SJCRH30 (cell line): ENCODE measurements at places on chromosomes 6 and 20. TPM values are rescaled to one million over a fixed set of nuclear protein-coding genes. Genes with fewer than 3 reads are reported as not detected.

Gene DUSP15
- 2.5 and 2.9 TPM in 2 replicates for total RNA-seq

Gene EPB41L1
- 6.7 and 8.0 TPM in 2 replicates for total RNA-seq

Gene TPD52L1
- total RNA-seq = 0.05 TPM in 1 of 2 replicates, not detected in the other

Gene UNC93A
- total RNA-seq = not detected in 2 replicates

Gene SEMG1
- total RNA-seq = not detected in 2 replicates

Gene KIF25
- total RNA-seq = 0.51 TPM in 1 of 2 replicates, not detected in the other

GRCh38 chr6:31453259-31453658 lies 44.7 kb upstream of the MICB start:
- no peak for DNase-seq
- no peak overlapping the region for H3K27ac ChIP-seq
- H3K36me3 ChIP-seq = no peaks in the 10 kb centered on the region
- no peaks in the 10 kb centered on the region for H3K27me3 ChIP-seq
- H3K4me3 ChIP-seq = no peak overlapping the region

DNA sequence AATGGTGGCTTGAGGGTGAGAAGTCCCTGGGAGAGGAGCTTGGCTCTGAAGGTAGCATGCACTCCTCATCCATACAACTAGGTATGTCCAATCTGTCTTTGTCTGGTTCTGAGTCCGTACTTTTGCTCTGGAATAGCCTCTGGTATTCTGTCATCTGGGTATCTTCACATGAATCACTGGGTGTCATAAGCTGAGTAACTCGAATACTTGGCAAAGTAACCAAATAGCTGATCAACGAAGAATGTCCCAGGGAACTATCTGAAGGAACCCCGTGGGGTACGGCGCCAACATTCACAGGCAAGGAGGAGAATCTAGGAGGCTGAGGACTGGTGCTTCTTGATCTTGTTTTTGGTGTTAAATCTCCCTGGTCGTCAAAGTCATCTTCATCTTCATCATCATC lies 184.8 kb downstream of the HIVEP2 start:
- no peak overlapping the region for H3K27ac ChIP-seq
- peaks cover 3% of the 10 kb centered on the region; the same call in 1 of the 2 replicates for H3K4me1 ChIP-seq
- H3K36me3 ChIP-seq = peaks cover 3% of the 10 kb centered on the region
- DNase-seq = no peak
- H3K4me3 ChIP-seq = no peak overlapping the region

DNA sequence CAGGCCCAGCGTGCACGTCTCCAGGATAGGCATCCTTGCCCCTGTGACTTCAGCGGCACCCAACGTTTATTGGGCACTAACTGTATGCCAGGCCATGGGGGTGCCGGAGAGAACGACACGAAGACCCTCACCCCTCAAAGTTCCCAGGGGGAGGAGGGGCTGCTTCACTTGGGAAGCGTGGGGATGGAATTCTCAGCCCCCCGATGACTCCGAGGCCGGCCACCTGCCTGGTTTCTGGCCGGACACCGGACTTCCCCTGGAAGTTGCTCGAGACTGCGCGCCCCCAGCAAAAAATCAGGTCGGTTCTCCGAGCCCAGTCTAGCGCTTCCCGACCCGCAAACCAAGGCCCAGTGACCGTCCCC lies 275 bp upstream of the MAVS start:
- 0 out of 2 replicates have a peak, but pooled peaks cover 3% of the 10 kb centered on the region for H3K4me1 ChIP-seq
- H3K27me3 ChIP-seq = no peaks in the 10 kb centered on the region
- H3K27ac ChIP-seq = peak overlapping the region; percentile 54
- no peaks in the 10 kb centered on the region for H3K36me3 ChIP-seq

DNA sequence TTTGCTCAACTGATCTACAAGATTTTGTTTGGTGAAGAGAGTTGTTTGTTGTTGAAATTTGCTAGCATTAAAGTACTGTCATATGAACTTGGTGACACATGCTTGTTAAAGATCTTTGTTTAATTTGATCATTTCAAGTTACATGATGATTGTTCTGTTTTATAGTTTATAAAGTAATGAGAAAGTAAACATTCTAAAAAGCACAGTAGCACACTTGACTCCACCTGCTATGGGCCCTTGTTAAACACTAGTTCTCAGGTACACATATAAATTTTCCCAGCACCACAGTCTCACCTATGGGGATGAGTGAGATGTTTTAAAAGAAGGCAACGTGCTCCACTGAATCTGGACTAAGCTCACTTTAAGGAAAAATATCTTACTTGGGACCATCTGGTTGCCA lies 14.1 kb downstream of the MCHR2 start:
- no peaks in the 10 kb centered on the region; the same call in 1 of the 2 replicates for H3K27me3 ChIP-seq
- DNase-seq = no peak
- H3K4me3 ChIP-seq = no peak overlapping the region
- no peak overlapping the region for H3K27ac ChIP-seq
- H3K4me1 ChIP-seq = no peaks in the 10 kb centered on the region
- no peaks in the 10 kb centered on the region for H3K36me3 ChIP-seq

DNA sequence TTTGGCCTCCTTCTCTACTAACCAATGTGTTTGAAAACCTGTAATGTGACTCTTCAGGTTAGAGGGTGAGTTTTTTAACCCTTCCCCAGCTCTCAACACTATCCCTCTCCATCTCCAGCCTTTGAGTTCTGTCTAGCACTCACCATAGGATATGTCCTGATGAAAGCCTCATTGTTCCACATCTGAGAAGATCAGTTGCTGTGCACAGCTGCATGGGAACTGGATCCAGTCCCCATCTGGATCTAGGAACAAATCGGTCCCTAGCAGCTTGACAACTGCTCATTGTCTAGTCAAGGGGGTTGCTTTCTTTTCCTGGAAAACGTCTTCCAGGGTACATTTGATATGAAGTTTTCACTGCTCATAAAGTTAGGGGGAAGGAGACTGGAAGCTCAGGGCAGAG lies 45.4 kb upstream of the AGPAT4 start:
- peak; percentile 58 for DNase-seq
- no peak overlapping the region for H3K4me3 ChIP-seq
- H3K4me1 ChIP-seq = peaks cover 8% of the 10 kb centered on the region
- H3K27ac ChIP-seq = peak overlapping the region; percentile 19

- H3K4me3 ChIP-seq = no peak overlapping the region
- no peaks in the 10 kb centered on the region for H3K27me3 ChIP-seq
- no peaks in the 10 kb centered on the region; the same call in 1 of the 2 replicates for H3K4me1 ChIP-seq
- H3K27ac ChIP-seq = no peak overlapping the region
- no peaks in the 10 kb centered on the region for H3K36me3 ChIP-seq
- DNase-seq = no peak
These were observed 63.5 kb downstream of the GCNT2 start for GRCh38 chr6:10584607-10585006.

DNA sequence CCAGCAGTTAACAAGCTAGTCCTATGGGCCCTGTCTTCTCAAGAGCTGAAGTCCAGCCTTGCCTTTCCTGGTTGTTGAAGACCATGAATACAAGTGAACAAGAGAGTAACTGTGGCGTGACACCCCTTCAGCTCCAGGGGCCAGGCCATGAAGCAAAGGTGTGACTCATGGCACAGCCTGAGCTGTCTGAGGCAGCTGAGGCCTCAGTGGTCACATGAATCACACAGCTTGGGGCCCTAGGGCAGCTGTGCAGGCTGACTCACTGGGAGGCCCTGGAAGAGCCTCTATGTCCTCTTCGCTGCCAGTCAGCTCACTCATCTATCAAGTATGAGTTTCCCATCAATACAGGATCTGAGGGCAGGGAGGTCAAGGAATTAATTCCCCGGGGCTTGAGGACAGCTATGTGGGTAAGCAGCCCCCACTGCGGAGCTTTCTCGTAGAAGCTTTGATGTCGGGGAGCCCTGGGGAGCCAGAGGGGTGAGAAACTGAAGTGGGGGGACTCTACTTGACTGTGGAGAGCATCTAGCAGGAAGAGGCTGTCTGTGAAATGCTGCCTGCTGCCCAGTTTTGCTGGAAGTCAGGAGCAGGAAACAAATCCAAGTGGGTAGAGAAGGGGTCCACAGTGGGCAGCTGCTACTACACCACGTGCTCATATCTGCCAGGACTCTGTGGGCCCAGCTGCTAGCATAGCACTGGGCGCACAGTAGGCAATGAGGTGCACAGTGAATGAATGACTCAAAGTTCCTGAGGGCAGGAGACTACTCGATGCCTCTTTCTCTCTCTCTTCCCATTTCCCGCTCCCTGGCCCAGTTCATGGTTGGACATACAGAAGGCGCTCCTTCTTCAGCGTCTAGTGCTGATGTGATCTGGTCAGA lies 13.7 kb upstream of the FAM83C start:
- peaks cover 50% of the 10 kb centered on the region for H3K4me1 ChIP-seq
- H3K36me3 ChIP-seq = no peaks in the 10 kb centered on the region
- peak overlapping the region; percentile 93 for H3K27ac ChIP-seq
- DNase-seq = peak; percentile 99
- H3K27me3 ChIP-seq = no peaks in the 10 kb centered on the region

GRCh38 chr6:25535632-25536225 lies 116.3 kb upstream of the SCGN start:
- no peaks in the 10 kb centered on the region for H3K36me3 ChIP-seq
- H3K4me3 ChIP-seq = no peak overlapping the region
- no peak overlapping the region for H3K27ac ChIP-seq
- H3K27me3 ChIP-seq = no peaks in the 10 kb centered on the region

DNA sequence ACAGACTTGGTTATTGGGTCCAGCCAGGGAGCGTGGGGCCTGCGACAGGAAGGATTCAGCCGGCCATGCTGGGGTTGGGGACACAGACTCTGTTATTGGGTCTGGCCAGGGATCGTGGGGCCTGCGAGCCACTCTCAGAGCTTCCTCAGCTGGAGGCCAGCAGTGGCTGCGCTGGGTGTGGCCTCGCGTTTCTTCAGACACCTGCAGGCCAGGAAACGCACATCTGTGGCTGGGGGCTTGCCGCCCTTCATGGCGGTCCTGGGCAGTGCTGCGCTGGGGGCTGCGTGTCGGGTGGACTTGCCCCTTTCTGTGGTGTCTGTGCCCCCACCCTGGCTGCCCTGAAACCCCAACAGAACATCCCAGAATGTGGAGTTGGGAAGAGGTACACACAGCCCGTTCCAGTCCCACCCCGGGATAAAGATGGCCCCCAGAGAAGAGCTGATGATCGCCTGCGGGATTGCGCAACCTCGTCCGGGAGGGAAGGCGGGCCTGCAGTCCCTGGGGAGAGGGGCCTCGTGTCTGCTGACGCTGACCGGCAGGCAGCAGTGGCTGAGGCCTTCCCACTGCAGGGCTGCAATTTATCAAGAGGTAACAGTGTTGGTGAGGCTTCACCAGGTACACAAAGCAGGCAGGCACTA lies 16.9 kb upstream of the MTG2 start:
- no peak overlapping the region for H3K27ac ChIP-seq
- no peak for DNase-seq
- H3K4me3 ChIP-seq = no peak overlapping the region
- H3K27me3 ChIP-seq = no peaks in the 10 kb centered on the region

DNA sequence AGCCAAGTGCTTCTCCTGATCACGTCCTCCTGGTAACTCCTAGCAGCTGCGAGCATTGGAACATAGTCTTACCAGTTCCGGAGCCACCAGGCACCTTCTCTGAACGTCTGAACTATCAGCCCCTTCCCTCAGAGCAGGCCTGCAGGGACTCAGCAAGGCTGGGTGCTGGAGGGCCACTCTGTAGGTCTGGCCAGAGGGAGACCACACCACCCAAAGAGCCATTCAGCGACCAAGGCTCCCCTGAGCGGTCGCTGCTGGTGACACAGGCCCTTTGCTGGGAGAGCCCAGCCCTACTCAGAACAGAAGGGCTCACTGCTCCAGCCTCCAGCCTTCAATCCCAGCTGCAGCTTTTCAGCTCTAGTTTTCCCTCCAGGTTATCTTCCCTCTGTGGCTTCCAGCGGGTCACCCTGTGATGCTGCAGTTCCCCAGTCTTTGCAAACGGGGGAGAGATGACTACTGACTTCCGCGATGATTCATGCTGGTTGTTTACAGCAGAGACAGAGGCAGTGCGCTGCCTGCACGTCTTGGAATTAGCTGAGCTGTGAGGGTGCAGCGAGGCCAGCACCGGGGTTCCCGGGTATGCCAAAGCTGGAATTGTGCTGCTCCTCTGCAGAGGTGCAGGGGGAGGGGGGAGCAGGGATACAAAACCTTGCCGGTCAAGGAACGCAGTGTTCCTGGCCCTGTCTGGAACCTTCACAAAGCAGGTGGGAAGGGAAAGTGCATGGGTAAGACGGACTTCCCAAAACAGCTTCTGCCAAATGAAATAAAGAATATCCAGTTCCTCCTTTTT lies 161.4 kb downstream of the LY86 start:
- H3K36me3 ChIP-seq = no peaks in the 10 kb centered on the region
- H3K27ac ChIP-seq = no peak overlapping the region
- no peak for DNase-seq
- no peaks in the 10 kb centered on the region for H3K4me1 ChIP-seq

DNA sequence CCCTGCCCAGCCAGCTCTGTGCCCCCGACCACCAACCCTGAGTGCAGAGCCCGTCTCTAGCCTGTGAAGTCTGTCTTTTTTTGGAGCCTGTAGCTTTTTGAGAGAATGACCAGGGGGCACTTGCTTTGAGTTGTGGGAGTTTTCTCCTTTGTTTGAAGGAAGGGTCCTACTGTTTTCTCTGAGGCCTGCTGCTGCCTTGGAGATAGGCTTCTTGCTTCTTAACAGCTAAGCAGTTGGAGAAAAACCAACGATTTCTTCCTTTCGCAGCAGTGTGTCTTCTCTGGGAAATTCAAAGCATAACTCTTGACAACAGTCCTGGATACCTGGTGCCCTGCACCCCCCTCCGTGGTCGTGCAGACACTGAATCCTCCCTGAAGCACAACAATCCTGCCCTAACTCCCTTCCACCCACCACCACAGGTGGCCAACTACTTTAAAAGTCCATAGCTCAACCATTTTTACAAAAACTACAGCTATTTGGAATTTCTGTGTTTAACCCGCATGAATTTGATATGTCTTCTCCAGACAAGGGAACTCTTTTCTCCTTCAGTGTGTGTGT lies 61.0 kb downstream of the FAM50B start:
- peaks cover 18% of the 10 kb centered on the region for H3K4me1 ChIP-seq
- no peak overlapping the region for H3K27ac ChIP-seq
- H3K4me3 ChIP-seq = no peak overlapping the region
- H3K27me3 ChIP-seq = no peaks in the 10 kb centered on the region
- no peaks in the 10 kb centered on the region for H3K36me3 ChIP-seq
- DNase-seq = no peak

DNA sequence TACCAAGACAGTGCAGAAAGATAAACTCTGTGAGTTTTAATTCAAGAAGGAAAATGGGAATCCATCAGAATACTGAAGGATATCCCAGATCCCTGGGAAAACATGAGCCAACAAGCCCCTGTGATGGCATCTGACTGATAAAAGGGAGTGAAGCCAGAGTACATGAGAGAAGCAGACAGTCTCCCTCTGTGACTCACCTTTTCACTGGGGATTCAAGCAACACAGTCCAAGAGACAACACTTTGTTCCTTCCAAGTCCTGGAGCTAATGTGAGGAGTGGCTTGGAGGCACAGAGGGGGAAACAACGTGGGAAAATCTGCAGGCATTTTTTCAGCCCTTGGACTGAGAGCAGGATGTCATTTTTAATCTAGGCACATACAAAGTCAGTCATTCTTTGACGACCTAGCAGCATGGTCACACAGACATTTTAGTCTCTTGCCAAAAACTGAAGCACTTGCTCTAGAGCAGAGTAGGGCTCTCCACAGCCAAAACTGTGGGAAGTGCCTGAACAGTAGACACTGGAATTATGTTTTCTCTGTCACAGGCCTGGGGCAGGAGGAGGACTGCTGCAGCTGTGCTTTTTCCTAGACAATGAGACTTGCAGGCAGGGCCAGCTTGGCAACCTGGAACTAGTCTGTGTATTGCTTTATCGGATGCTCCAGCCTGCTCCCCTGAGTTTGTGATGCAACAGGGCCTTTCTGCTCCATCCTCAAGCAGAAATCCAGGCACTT lies 465.0 kb upstream of the GJE1 start:
- no peaks in the 10 kb centered on the region for H3K36me3 ChIP-seq
- no peaks in the 10 kb centered on the region for H3K27me3 ChIP-seq
- no peak overlapping the region for H3K4me3 ChIP-seq
- H3K4me1 ChIP-seq = no peaks in the 10 kb centered on the region
- no peak overlapping the region for H3K27ac ChIP-seq

- no peaks in the 10 kb centered on the region for H3K27me3 ChIP-seq
- no peaks in the 10 kb centered on the region for H3K36me3 ChIP-seq
- H3K4me1 ChIP-seq = no peaks in the 10 kb centered on the region; the same call in 1 of the 2 replicates
These were observed 81.7 kb upstream of the TENT5A start for GRCh38 chr6:81834141-81834681.
